ENCODE measurements at places on chromosomes 3 and 15. TPM values are rescaled to one million over a fixed set of nuclear protein-coding genes. Genes with fewer than 3 reads are reported as not detected.
A peak's percentile ranks its signal among the peaks of the same experiment; 100 is the strongest.

- H3K27ac ChIP-seq: peak overlapping the region; percentile 95
- peak; percentile 69 for DNase-seq
- H3K36me3 ChIP-seq: no peaks in the 10 kb centered on the region
- H3K27me3 ChIP-seq: no peaks in the 10 kb centered on the region
- H3K4me3 ChIP-seq: peak overlapping the region; percentile 85
These were observed 997 bp downstream of the FYCO1 start for GRCh38 chr3:45994419-45995235.

- H3K27me3 ChIP-seq: no peaks in the 10 kb centered on the region
- H3K4me3 ChIP-seq: no peak overlapping the region
- no peak overlapping the region for H3K27ac ChIP-seq
- DNase-seq: no peak
- peaks cover 38% of the 10 kb centered on the region for H3K4me1 ChIP-seq
These were observed 8.3 kb downstream of the POLG start for GRCh38 chr15:89326316-89326715.

- H3K4me1 ChIP-seq: no peaks in the 10 kb centered on the region
- H3K27me3 ChIP-seq: no peaks in the 10 kb centered on the region
- no peak for DNase-seq
- no peaks in the 10 kb centered on the region for H3K36me3 ChIP-seq
These were observed 495.0 kb downstream of the NLGN1 start for GRCh38 chr3:173892547-173892946.

- no peaks in the 10 kb centered on the region for H3K27me3 ChIP-seq
- DNase-seq: no peak
- peaks cover 6% of the 10 kb centered on the region for H3K4me1 ChIP-seq
- H3K27ac ChIP-seq: no peak overlapping the region
These were observed 86.2 kb downstream of the TGFBR2 start for GRCh38 chr3:30692498-30693130.

GRCh38 chr15:47813748-47814384 lies 96.6 kb downstream of the SEMA6D start:
- no peaks in the 10 kb centered on the region for H3K36me3 ChIP-seq
- H3K27ac ChIP-seq: no peak overlapping the region
- H3K27me3 ChIP-seq: no peaks in the 10 kb centered on the region
- peaks cover 12% of the 10 kb centered on the region for H3K4me1 ChIP-seq

PRTG gene
- total RNA-seq: not detected

ISLR gene
- not detected for total RNA-seq

EIF4E3 gene
- total RNA-seq: 46.7 TPM

Measured in natural killer cell (primary cell).